KBM-7 (cell line): ENCODE measurements at places on chromosomes 3 and 15.

GRCh38 chr3:136728473-136728872, 23.7 kb downstream of the STAG1 start:
- DNase-seq: no peak

DNA sequence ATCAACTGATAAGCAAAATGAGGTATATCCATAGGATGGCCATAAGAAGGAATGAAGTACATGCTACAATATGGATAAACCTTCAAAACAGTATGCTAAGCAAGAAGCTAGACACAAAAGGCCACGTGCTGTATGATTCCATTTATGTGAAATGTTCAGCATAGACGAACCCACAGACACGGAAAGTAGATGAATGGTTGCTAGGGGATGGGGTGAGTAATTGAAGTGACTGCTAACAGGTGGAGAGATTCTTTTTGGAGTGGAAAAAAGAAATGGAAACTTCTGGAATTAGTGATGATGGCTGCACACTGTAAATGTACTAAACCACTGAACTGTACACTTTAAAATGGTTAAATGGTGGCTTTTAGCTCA, 630 bp upstream of the EFCAB12 start:
- DNase-seq: no peak

DNA sequence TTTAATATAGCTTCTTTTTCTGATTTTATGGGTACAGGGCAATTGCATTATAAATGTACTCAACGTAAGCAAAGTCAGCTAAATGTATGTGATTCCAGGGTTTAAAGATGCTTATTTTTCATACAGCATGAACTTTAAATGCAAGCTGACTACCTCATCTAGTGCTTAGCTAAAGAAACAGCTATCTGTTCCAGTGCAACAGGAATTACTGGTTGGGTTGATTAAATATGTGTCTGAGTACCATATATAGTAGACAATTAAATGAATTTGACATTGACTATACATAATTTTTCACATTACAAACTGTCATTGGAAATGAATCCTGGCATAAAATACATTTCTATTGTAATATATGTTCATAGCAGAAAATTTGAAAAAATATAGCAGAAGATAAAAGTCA, 26.3 kb upstream of the SV2B start:
- no peak for DNase-seq

- DNase-seq: peak; percentile 41
These were observed 394.5 kb upstream of the RARB start for GRCh38 chr3:25033407-25034029.

- DNase-seq: no peak
These were observed 16.6 kb downstream of the ABTB1 start for GRCh38 chr3:127689266-127689860.

DNA sequence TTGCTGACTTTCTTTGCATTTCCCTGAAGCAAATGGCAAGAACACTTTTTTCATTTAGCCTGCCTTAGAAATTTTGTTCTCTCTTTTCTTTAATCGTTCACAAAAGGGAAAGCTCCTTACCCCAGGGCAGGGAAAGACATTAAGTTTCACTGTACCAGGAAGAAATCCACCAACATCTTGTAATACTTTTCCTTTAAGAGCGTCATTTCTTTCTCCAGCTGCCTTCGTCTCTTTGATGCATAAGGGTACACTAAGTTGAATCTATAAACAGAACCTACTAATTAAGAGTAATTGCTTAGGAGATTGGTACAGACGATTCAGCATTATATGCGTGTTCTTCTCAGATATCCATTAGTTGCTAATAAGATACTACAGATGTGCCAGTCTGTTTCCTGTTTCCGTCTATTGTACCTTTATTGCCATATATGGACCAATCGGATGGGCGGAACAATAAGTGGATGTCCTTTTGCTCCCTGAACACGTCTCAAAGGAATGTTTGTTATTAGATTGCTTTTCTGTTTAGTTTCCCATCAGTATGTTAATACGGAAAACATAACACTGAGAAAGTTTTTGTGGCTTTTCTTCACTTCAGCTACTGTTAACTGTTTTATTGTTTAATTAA, 276.7 kb upstream of the RARB start:
- DNase-seq: no peak

DNA sequence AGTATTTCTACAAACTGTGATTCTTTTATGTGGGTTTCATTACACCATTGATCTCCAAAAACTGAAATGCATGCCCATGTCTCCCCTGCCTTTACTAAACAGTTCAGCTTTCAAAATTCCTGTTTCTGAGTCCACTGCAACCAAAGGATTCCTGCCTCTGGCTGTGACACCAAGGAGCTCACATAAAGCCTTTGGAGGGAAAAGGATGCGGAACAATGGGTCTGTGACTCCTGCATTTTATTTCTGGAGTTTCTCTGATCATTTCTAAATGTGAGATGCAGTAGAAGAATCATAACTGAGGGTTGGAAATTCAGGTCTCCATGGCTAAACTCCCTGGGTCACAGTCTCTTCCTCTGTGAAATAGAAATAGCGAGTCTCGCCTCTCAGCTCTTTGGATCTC, 149.5 kb downstream of the MEX3B start:
- no peak for DNase-seq

DNA sequence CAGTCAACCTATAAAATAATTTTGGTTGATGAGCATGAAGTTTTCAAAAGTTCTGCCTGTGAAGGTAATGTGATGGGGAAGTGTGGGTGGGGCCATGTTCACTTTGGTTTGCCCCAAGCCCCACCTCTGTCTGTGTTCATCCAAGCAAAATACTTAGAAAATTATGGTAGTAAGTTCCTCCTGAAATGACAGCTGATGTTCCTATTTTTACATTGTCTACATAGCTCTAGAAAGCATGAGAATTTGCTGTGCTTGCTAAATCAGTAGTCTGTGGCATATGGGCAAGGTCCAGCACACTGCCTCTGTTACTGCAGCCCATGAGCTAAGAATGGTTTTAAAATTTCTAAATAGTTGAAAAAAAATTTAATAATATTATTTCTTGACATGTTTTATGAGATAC, 21.9 kb upstream of the CP start:
- DNase-seq: peak; percentile 39

DNA sequence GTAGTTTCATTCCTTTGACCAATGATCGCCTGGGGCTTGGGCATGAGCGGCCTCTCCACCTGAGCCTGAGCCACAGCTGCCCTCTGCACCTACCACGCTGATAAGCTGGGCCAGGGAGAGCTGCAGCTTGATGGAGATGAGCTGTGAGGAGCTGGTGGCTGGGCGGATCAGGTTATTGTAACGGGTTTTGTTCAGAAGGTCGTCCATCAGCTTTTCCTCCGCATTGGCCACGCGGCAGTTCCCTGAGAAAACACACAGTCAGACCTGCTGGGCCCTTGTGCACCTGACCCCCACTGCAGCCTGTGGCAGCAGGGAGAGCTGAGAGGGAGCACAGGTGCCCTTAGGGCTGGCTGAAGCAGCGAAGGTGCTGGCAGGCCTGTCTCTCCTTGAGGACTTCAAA, 5.7 kb downstream of the CHRNB4 start:
- DNase-seq: no peak

DNA sequence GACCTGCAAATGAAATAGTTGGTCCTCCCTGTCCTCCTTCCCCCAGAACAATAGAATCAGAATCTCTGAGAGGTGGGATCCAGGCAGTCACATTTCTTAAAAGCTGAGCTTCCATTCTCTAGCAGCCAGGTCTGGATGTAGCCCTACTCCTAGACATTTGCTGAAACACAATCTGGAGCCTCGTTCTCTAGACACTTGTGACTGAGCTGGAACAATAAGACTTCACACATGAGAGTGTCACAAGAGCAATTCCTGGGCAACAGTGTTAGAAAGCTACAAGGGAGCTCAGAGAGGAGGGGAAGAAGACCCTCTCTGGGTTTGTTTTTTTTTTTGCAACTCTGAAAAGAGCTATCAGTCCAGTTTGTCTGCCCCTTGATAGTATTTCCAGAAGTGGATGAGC, 14.5 kb downstream of the CORO2B start:
- DNase-seq: no peak

- no peak for DNase-seq
These were observed 38.2 kb downstream of the SHQ1 start for GRCh38 chr3:72810063-72810462.

GRCh38 chr15:38647683-38648082, 83.1 kb upstream of the RASGRP1 start:
- DNase-seq: no peak

DNA sequence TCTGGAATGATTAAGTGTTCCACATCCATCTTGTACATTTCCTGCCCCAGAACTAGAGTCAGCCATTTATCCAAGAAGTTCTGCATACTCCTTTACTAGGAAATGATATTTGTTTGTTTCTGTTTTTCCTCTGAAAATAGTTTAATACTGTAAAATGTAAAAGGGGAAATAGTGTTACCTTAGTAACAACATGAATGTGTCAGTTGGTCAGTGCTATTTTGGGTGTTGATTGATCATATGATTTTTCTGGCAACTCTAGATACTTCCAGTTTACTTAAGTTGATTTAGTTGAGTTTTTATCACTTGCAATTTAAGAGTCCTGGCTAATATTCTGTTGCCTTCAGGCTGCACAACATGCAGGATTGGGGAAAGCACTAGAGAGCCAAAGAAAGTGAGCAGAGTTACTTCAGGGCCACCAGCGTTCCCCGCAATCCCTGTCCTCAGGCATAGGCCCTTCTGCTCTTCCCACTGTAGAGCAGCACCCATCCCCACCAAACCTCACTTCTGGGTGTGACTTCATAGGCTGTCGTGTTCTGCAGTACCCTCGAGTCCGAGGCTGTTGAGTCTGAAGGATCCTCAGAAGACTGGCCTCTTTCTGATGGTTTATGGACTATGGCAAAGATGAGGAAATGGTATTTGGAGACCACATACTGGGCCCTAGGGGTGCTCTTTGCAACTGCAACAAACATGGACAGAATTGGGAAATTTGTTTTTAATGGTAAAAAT, 69.0 kb downstream of the CHD2 start:
- peak; percentile 14 for DNase-seq

- DNase-seq: no peak
These were observed 127.7 kb upstream of the DLG1 start for GRCh38 chr3:197426121-197426566.

DNA sequence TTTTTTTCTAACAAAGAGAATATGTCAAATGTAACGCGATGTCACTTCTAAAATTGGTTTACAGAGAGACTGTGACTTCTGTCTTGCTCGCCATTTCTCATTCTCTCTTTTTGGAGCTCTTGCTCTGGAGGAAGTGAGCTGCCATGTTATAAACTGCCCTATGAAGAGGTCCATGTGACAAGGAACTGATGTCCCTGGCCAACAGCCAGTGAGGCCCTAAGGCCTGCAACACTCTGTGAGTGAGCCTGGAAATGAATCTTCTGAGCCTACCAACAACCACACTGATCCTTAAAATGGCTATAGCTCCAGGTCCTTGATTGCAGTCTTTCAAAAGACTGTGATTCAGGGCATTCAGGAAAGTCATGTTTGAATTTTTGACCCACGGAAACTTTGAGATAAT, 49.9 kb downstream of the NMD3 start:
- DNase-seq: no peak

GRCh38 chr3:42843713-42844411, 31.8 kb downstream of the CYP8B1 start:
- no peak for DNase-seq

DNA sequence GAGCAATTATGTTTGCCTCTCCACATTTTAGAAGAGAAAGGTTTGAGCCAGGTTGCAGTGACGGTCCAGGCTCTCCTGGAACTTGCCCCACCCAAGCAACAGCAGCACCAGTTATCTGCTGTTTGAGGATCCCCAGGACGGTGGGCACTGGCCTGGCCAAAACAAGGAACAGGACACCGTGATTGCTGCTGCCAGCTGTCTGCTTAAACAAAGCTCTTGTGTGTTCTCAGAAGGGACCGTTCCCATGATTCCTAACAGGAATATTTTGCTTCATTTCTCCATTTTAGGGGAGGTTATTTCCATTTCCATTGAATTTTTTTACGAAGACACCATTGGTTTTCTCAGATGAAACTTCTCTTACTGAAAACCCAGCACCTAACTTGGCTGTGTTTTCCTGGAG, 66.4 kb upstream of the RPL35A start:
- DNase-seq: no peak

GRCh38 chr3:197955892-197956477, 4.0 kb upstream of the LMLN start:
- no peak for DNase-seq

- no peak for DNase-seq
These were observed 100.7 kb downstream of the ZIC4 start for GRCh38 chr3:147305533-147306250.

- no peak for DNase-seq
These were observed 176.6 kb upstream of the TRIM42 start for GRCh38 chr3:140501061-140501769.

- no peak for DNase-seq
These were observed 4.7 kb downstream of the CDAN1 start for GRCh38 chr15:42732095-42732827.

DNA sequence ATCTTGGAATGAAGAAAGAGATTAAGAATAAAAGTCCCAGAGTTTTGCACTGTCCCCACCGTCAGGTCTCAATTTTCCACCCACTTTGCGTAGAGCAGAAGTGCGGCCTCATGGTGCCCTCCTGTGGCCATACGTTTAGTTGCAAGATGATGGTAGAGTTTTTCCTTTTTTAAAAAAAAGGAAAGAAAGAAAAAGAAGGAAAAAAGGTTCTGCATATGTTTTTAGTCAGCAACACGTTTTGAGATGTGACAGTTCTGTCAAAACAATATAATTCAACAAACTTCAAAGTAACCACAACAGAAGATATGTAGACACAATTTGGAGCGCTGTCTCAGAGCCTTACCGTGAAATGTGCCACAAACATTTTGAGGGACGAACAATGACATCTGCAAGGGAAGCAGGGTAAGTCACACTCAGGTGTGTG, 24.6 kb downstream of the EBLN2 start:
- DNase-seq: peak; percentile 61

- DNase-seq: peak; percentile 80
These were observed 81.8 kb downstream of the CLASP2 start for GRCh38 chr3:33636125-33636850.

DNA sequence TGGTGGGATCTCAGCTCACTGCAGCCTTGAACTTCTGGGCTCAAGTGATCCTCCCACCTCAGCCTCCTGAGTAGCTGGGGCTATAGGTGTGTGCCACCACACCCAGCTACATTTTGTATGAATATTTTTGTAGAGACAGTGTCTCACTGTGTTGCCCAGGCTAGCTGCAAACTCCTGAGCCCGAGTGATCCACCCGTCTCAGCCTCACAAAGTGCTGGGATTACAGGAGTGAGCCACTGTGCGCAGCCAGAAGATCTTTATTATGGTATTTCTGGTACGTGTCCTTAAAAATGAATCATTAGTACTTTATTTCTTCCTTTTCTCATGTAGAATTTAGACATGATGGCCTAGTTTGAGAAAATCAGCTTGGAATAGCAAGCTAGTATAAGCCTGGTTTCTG, 153.3 kb downstream of the BCHE start:
- no peak for DNase-seq
